ENCODE measurements at places on chromosomes 16 and 17.
A peak's percentile ranks its signal among the peaks of the same experiment; 100 is the strongest.

GRCh38 chr17:2183346-2183745 is 120.2 kb downstream of the SMG6 start:
- DNase-seq, result no peak

DNA sequence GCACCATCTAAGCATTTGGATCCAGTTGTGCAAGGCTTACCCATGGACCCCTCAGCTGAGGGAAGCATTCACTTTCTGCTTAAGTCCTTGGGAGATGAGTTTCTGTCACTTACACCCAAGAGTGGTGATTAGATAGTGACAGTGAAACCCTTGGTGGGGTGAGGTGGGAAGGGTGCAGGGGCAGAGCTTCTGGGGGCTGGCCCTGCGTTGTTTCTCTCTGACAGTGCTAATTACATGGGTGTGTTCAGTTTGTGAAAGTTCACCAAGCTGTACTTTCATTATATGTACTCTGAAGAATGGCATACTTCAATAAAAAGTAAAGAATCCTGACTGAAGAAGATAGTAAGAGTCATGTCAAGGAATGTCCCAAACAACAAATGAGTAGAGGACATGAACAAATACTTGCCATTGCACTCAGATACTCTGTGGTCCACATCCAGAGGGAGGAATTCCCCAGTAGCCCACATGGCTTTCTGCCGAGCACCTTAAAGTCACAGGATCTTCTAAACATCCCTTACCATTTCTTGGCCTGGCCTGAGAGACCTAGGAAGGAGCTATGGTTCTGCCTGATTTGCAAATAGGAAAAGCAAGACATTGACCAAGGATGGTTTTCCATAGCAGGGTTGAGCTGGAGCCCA is 8.4 kb downstream of the CHST6 start:
- no peak for DNase-seq

- no peak for DNase-seq
Observed at GRCh38 chr16:70453892-70454221, 538 bp upstream of the FCSK start.

- peak; percentile 44 for DNase-seq
Observed at GRCh38 chr17:2282297-2282873, 21.2 kb downstream of the SMG6 start.

- no peak for DNase-seq
Observed at GRCh38 chr16:88356727-88357199, 26.0 kb upstream of the ZNF469 start.

DNA sequence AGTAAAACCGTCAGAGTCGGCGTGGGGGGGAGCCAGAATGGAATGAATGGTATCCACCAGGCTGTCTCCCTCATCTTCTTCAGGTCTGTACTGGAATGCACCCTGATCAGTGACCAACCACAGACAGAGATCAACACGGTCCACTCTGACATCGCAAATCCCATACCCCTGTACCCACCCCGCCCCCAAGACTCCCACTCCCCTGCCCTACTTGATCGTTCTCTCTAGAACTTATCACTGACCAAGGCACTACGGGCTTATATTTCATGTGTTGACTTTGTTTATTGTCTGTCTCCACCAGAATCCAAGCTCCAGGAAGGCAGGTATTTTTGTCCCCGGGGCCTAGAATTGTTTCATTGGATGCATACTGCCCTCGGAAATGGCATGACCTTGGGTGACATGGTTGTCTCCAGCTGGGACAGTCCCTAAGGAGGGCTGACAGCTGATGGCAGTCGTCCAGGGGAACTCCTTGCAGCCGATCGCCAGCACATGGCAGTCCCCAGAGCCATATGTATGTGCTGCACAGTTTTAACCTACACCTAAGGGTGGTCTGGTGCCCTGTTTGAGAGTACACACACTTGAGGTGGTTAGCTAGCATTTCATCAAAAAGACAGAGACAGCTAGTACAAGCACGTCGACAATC is 526 bp upstream of the MFSD6L start:
- no peak for DNase-seq

DNA sequence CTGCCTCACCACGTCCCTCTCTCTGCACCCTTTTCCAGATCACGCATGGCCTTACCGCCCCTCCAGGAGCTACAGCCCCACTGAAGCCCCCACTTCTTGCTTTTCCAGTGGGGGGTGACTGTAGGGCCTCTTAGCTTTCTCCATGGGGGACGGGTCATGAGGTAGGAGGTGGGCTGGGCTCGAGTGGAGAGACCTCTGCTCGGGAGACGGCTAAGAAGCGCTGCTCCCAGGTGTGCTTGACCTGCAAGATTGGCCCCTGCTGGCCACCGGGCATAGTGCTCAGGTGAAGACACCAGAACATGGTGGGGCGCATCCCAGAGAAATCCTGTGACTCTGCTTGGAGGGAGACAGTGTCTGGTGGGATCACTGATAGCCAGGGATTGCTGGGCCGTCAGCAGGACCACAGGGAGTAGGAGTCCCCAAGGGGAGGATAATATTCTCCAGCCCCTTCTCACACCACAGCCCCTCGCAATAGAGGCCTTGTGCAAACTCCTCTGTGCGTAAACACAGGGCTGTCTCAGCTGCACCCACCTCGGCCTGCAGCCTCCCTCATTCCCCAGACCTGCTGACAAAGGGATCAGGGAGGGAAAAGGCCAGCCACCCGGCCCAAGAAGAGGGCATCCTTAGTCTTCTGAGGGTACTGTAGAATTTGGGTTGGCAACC is 8.9 kb upstream of the GALK1 start:
- no peak for DNase-seq
